Transverse colon (tissue), 4 donors: ENCODE measurements at places on chromosomes 11 and 22. TPM values are rescaled to one million over a fixed set of nuclear protein-coding genes. Genes with fewer than 3 reads are reported as not detected.

GRCh38 chr22:48908547-48908946, 919.1 kb downstream of the BRD1 start:
- no peak for DNase-seq

- DNase-seq: no peak
Measured at GRCh38 chr22:29755889-29756288, 10.9 kb downstream of the ZMAT5 start.

GRCh38 chr11:94897330-94897768, 76.0 kb downstream of the CWC15 start:
- DNase-seq: peak; percentile 47

Gene PIK3IP1
- 46.7 TPM for total RNA-seq

- no peak for DNase-seq
Measured at GRCh38 chr11:104572279-104572678, 326.0 kb downstream of the CASP12 start.

Gene SEZ6L
- not detected for total RNA-seq

DNA sequence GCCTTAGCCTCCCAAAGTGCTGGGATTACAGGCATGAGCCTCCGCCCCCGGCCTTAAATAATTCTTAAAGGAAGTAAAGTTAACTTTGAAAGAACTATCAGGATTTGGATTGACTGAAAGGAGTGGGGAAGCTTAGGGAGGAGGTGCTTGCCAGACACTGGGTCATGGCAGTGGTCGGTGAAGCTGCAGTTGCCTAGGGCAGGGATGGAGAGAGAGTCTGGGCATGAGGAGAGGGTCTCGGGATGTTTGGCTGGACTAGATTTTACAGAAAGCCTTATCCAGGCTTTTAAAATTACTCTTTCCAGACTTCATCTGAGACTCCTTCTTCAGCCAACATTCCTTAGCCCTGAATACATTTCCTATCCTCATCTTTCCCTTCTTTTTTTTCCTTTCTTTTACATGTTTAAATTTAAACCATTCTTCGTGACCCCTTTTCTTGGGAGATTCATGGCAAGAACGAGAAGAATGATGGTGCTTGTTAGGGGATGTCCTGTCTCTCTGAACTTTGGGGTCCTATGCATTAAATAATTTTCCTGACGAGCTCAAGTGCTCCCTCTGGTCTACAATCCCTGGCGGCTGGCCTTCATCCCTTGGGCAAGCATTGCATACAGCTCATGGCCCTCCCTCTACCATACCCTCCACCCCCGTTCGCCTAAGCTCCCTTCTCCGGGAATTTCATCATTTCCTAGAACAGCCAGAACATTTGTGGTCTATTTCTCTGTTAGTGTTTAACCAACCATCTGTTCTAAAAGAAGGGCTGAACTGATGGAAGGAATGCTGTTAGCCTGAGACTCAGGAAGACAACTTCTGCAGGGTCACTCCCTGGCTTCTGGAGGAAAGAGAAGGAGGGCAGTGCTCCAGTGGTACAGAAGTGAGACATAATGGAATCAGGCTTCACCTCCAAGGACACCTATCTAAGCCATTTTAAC, at the start of gene NNMT:
Gene NNMT (plus strand): TSS at position 724 of the 929 bp plus-strand sequence. CDS start 158 bp downstream, at position 882.
- peak; percentile 31 for DNase-seq

Gene CHRM1
- total RNA-seq: 0.41 TPM

- DNase-seq: peak; percentile 9
Measured at GRCh38 chr11:117225553-117226170, 6.2 kb downstream of the PCSK7 start.

GRCh38 chr22:37419969-37420685, 7.2 kb downstream of the ELFN2 start:
- DNase-seq: no peak

DNA sequence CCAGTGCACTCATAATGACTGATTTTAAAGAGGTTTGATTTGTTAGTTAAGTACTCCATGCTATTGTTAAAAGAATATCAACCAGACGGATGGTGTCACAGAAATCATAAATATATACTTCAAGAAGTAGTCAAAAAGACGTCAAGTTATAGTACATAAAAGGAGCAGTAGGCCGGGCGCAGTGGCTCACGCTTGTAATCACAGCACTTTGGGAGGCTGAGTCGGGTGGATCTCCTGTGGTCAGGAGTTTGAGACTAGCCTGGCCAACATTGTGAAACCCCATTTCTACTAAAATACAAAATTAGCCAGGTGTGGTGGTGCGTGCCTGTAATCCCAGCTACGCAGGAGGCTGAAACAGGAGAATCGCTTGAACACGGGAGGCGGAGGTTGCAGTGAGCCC, 721.7 kb downstream of the JRKL start:
- DNase-seq: no peak

GRCh38 chr22:17314487-17314886, 54.8 kb upstream of the CECR2 start:
- no peak for DNase-seq

DNA sequence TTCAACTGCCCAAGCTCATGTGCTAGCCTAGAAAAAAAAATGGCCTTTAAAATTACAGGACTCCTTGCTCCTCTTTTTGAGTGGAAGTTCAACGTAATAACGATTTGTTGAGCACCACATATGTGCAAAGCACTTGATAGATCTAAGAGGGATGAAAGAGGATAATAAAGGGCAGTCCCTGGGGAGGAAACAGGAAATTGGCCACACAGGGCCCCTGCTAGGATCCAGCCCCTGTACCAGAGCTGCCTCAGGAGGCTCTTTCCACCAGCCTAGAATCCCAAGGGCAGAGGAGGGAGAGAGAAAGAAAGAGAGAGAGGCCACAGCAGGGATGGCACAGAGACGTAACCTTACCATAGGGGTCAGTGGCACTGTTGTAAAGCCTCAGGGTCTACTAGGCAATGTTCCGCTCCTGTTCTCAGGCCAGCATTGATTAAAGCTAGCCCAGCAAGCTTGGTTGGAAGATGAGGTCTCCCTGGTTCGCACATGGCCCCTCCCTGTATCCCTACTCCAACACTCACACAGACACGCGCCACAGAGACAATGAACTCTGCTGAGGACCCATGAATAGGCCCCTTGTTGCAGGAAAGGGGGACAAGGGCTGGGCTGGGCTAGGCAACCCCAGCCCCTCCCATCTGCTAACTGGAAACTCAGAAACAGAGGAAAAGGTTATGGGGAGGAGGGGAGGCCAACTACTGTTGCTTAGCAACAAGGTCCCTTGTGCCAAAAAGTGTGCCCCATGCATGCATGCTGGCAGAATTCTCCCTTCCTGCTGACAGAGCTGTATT, at the start of gene TMPRSS5:
Gene TMPRSS5 (minus strand): TSS at position 438 of the 785 bp plus-strand sequence. CDS start 84 bp downstream, at position 354.
- no peak for DNase-seq

GRCh38 chr22:24564376-24565058, 8.7 kb downstream of the SNRPD3 start:
- no peak for DNase-seq

Gene ADAMTS8
- total RNA-seq: 0.27 TPM

GRCh38 chr11:2400762-2401435, 349 bp downstream of the TSSC4 start:
- no peak for DNase-seq

DNA sequence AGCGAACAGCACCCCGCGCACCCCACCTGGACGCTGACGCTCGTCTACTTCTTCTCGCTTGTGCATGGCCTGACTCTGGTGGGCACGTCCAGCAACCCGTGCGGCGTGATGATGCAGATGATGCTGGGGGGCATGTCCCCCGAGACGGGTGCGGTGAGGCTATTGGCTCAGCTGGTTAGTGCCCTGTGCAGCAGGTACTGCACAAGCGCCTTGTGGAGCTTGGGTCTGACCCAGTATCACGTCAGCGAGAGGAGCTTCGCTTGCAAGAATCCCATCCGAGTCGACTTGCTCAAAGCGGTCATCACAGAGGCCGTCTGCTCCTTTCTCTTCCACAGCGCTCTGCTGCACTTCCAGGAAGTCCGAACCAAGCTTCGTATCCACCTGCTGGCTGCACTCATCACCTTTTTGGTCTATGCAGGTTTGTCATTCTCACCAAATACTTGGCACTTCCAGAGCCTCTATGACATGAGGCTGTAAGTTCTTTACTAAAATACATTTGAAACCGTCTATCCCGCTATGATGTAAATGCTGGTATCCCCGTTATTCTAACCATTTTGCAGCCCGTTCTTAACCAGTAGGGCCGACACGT, 535 bp downstream of the AQP11 start:
- DNase-seq: peak; percentile 57

DNA sequence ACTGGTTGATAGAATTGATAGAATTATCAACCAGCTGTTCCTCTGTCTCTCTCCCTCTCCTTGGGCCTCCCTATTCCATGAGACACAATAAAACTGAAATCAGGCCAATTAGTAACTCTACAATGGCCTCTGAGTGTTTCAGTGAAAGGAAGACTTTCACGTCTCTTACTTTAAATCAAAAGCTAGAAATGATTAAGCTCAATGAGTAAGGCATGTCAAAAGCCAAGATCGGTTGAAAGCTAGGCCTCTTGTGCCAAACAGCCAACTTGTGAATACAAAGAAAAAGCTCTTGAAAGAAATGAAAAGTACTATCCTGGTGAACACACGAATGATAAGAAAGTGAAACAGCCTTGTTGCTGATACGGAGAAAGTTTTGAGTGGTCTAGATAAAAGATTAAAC, 16.6 kb downstream of the PIH1D2 start:
- no peak for DNase-seq

DNA sequence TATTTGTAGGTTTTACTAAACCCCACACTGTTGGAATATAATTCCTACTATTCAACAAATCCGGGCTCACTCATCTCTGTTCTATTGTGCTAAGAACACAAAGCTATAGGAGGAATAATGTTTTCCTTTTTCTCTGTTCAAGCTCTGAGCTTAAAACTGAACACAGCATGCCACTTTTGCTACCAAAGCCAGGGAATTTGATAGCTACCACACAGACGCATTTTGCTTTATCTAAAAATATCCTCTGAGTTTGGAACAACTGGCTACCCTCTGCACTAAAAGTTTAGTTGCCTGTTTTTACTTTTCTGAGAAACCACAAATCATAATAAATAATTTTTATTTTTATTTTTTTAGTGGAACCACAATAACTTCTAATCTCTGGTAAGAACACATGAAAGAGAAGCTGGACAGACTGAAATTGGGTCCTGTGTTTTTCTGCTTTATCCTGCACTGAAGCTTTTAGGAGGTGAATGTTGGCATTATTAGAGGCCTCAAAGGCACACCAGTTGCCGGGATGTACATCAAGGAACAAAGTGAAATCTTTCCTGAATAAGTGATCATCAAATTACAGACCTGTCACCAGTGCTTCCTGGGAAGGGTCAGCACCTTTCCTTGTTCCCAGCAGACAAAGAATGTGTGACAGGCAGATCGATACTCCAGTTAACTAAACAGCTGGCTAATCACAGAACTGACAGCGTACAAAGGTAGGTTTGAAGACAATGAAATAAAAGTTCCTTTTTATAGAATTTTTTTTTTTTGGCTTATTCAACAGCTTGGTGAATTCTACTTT, 523.2 kb upstream of the TENM4 start:
- DNase-seq: no peak

DNA sequence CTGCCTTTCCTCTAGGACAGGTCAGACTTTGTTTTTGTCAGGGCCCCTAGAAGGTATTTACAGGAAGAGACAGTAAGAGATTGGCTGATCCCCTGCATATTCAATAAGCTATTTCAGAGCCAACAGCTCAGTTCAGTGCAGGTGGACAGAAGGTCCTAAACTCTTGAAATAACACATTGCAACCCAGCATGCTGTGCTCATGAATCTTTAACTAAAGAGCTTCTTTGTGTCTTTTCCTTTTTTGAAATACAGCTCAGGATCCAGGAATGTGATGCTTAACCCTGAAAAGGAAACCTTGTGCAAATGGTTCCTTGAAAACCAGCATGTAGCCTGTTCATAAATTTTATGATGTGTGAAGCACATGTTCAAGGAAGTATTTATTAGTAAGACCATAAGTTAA, 43.9 kb downstream of the BBOX1 start:
- DNase-seq: no peak

DNA sequence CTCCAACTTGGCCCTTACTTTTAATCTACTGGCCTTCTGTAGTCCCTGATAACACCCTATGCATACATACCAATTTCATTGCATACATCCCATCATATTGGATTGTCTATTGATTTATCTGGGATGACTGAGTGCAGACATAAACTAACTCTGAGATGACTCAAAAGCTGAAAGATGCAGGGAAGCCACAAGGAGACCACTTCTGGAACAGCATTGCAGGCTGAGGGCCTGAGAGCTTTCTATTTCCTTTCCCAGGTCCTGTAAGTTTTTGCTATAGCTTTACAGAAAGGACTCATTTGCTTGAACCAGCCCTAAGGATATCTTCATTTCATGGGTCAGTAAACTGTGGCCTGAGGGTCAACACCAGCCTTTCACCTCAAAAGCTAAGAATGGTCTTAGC, 15.1 kb upstream of the SPON1 start:
- DNase-seq: no peak

Gene HORMAD2
- total RNA-seq: not detected

- no peak for DNase-seq
Measured at GRCh38 chr11:119852741-119853140, 123.7 kb upstream of the NECTIN1 start.

DNA sequence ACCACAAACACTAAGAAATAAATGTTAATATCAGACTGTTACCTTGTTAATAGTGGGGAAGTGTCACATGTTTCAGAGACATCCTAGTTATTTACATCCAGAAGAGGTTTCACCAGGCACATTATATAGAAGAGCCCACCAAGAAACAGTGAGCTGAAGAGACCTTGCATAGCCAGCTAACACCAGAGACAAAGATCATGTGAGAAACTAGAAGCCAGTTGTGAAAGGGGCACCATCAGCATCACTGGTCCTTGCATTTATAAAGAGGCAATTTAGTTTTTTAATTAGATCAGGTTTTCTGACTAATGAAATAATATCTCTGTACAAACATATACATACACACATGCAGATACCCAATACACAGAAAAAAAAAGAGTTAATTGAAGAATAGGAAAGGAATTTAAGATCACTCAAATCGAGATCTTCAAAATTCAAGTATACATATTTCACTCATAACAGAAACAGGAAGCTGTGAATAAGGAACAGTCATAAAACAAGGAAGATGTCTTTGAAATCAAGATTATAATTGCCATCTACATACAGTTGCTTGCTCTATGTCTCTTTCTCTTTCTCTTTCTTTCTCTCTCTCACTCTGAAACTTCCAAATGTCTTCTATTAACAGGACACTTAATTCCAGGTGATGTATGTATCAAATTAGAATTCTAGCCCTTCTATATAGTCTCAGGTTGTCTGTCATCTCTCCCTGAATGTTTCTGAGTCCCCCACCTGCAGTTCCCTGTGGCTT, 348.7 kb downstream of the ETS1 start:
- DNase-seq: no peak

DNA sequence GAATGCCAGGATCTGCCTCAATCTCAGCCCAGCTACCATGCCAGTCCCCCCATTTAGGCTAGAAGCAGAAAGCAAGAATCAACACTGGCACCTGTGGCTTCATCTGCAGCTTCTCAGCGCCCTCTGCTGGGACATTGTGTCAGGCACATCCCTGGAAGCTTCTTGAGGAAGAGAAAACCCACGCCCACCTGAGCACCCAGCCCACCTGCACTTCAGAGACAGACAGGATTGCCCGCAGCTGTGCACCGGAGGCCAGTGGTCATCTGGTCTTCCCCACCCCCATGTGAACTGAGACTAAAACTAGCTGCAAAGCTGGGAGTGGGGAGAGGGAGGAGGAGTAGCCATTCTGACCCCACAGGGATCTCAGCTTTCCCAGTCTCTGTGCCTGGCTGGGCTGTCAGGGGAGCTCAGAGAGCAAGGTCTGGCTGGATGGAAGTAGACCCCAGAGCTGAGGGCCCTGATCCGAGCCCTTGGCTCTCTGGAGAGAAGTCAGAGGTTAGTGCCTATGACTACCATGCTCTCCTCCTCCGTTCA, 66.8 kb downstream of the FEZ1 start:
- peak; percentile 22 for DNase-seq
